ENCODE measurements at places on chromosomes 13 and 19.

DNA sequence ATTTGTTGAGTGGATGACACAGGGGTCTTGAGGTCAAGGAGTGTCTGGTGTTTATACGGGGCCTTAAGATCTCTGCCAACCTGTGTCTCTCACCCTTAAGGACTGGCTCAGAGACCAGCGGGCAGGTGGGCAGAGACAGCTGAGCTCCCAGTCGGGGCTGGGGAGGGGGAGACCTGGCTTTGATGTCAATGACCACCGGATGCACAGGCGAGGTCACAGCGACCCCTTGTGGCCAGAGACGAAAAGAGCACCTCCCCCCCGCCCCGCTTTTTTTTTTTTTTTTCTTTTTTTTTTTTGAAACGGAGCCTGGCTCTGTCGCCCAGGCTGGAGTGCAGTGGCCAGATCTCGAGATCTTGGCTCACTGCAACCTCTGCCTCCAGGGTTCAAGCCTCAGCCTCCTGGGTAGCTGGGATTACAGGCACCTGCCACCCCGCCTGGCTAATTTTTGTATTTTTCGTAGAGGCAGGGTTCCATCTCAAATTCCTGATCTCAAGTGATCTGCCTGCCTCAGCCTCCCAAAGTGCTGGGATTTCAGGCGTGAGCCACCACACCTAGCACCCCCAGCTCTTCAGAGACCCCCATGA is 12.1 kb upstream of the KLK14 start:
- no peak for DNase-seq

DNA sequence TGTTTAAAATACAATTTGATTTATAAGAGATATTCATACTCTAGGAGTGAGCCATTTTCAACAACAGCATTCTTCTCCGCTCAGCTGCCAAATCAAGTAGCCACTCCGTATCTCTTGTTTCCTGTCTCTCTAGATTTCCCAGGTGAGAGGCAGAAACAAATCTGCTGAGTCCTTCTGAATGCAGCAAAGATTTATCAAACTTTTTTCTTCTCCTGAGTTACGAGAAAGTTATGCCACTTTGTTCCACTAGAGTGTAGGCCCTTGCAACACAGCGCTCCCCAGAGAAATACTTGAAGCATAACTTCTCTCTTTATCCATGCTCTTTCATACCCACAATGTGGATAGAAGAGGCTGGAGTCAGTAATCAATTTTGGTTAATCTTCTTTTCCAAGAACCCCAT is 1960.8 kb downstream of the OLFM4 start:
- no peak for DNase-seq

DNA sequence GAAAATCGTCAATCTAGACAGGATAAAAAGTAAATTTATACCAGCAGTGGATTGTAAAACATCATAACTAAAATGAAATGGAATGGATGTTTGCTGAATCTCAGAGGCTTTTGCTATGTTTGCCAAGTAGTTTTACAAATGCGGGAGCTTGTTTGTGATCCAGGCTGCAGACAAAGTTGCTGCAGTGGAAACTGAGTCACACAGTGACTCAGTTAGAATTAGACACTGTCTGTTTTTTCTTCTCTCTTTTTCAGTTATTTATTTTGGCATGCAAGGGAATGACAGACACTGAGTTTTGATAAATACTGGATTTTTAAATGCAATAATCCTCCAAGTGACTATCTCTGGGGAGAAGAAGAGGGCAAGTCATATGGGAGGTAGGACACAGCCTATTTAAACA is 4.6 kb upstream of the PNMA8A start:
- DNase-seq = no peak

DNA sequence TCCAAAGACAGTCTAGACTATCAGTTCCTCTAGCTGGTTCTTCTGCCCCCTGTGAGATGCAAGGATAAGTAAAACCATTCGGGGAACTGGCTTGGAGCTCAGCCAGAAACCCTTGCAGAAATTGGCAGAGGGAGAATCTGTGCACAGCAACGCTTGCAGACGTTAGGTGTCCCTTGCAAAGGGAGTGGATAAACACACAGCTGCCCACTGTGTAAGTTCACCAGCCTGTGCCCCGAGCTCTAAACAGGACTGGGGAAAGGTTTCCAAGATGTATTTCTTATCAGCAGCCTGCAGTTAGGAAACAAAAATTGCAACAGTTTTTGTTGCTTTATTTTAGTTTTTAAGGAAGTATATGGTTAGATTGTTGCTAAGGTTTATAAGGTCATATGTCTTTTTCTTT is 19.0 kb upstream of the ADGRE1 start:
- DNase-seq = no peak

GRCh38 chr19:31074199-31075125 is 274.8 kb downstream of the TSHZ3 start:
- no peak for DNase-seq

GRCh38 chr19:12884926-12885748 is 1.9 kb downstream of the KLF1 start:
- DNase-seq = peak; percentile 54

DNA sequence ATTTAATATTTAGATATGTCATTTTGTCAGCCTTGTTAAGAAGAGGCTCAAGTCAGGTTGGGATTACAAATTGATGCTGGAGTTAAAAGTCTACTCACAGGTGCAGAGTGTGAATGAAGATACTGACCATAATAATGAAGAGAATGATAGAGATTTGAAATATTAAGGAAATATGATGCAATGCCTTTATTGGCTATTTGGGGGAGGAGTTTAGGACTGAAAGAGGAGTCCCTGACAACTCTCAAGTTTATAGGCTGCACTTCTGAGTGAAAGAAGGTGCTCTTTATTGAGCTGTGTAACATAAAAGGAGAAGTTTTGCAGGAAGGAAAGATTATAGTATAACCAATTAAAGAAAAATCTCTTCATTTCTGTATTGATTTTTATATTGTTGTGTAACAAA is 827.7 kb upstream of the PCDH9 start:
- no peak for DNase-seq

DNA sequence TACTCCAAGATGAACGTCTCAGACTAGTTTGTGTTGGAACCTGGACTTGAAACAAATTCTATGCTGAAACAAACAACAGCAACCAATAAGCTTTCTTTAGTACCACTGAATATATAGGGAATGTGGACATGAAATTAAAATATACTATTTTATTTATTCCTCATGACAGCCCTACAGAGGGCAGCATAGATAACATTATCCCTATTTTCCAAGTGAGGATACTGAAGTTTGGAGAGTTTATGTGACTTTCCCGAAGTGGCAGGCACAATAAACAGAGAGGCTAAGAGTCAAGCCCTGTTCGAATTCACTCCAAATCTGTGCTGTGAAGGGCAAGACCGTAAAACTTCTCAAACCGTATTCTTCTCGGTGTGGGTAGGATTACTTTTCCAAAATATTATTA is 509.9 kb upstream of the GPC6 start:
- no peak for DNase-seq

Data from dorsolateral prefrontal cortex (tissue), 122 donors.